ENCODE measurements at places on chromosomes 5 and 9.

DNA sequence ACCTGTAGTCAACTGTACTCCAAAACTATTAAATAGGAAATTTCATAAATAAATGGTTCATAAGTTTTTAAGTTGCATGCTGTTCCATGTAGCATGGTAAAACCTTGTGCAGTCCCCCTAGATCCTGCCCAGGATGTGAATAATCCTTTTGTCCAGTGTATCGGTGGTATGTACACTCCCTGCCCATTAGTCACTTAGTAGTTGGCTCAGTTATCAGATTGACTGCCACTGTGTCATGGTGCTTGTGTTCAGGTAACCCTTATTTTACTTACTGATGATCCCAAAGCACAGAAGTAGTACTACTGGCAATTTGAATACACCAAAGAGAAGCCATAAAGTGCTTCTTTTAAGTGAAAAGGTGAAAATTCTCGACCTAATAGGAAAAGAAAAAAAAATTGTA lies 134.2 kb downstream of the RNF180 start:
- no peak for DNase-seq

- no peak for DNase-seq
Measured at GRCh38 chr9:4979239-4979638, 5.8 kb upstream of the JAK2 start.

GRCh38 chr5:87136096-87136495 lies 131.6 kb upstream of the RASA1 start:
- no peak for DNase-seq

DNA sequence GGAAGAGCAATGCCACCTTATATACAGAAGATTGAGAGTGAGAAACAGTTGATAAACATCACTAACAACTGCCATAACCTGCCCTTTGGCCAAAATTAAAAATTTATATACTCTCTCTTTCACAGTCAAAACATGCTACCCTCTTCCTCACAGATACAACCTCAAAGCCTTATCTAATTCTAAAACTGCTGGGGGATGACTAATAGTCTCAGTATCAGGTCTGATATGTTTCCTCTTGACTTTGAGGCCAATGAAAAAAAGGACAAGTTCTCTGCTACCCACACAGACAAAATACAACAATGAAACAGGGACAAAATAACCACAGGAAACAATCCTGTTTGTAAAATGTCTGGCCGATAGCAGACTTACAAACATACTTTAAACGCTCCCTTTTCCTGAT lies 485.6 kb upstream of the NUDT12 start:
- no peak for DNase-seq

- no peak for DNase-seq
Measured at GRCh38 chr9:89358376-89358916, 40.1 kb downstream of the SECISBP2 start.

DNA sequence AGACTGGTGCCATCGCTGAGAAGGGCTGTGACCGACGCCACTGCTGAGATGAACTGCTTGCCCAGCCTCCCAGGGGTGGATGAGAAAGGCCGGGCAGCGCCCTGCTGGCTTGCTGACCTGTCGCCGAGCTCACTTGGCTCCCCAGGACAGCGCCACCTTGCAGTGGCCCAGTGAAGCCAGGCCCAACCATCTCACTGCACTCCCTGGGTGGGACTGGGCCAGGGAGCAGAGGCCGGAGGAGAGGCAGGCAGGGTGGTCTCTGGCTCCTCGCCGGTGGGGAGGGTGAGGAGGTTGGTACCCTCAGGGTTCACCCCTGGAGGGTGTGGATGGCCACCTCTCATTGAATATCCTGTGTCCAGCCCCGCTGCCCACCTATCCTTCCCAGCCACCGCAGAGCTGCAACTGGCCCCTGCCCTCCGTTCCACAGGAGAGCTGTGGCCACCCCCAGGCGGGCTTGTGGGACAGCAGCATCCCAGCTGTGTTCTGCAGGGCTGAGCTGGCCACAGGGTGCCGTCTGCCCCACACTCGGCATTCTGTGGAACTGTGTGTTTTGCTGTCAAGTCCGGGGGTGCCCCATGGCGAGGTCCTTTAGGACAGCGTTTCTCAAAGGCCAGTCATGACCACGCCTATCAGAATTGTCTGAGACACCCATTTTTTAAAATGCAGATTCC lies 41.0 kb upstream of the FCN2 start:
- DNase-seq: no peak

GRCh38 chr5:133341296-133341695 lies 271.0 kb downstream of the FSTL4 start:
- no peak for DNase-seq

DNA sequence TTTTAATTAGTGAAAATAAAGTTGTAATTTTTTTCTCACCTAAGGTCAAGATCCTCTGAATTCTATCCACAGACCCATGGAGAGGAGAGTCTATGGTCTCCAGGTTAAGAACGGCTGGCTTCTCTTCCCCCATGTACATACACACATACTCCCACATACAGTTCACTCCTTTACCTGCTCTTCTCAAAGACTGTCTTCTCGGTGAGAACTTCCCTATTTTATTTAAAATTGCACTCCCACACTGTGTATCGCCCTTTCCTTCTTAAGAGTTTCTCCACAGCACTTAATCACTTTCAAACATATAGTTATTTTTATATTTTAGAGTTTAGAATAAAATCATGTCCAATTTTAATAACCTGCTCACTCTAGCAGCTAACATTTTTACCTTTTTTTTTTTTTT lies 3.6 kb upstream of the JADE2 start:
- DNase-seq: no peak

Data from CD4-positive, alpha-beta T cell treated with Interleukin-2 at 100 ng/mL for 4 hours (primary cell).